Activated CD4-positive, alpha-beta T cell treated with anti-CD3 and anti-CD28 coated beads for 36 hours (primary cell): ENCODE measurements at places on chromosomes 16 and 17. TPM values are rescaled to one million over a fixed set of nuclear protein-coding genes. Genes with fewer than 3 reads are reported as not detected.
A peak's percentile ranks its signal among the peaks of the same experiment; 100 is the strongest.

DNA sequence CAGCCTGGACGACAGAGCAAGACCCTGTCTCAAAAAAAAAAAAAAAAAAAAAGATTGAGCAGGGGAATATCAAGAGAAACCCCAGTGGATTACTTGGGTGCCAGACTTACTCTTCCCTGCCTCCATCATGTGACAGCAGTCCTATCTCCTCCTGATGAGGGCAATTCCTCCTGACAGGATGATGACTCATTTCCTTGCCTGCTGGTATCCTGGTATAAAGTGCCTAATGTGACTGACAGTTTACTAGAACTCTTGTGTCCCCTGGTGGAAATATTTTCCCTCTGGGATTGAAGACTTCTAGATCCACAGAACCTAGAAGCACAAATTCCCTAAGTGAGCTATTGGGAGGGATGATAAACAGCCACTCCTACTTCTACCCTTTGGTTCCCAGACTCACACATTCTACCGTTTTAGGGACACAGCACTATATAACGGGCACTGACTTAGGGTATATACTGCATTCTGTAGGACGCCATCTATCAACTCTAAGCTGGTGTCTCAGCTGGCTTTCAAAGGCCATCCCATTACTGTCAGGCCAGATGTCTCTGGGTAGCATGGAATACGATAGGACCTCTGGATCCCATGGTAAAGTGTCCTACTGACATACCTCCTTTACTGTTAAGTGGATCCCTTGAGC lies 114.6 kb upstream of the MED13 start:
- no peak for DNase-seq

GRCh38 chr17:81030741-81031565 lies 4.0 kb upstream of the BAIAP2 start:
- no peak for DNase-seq

DNA sequence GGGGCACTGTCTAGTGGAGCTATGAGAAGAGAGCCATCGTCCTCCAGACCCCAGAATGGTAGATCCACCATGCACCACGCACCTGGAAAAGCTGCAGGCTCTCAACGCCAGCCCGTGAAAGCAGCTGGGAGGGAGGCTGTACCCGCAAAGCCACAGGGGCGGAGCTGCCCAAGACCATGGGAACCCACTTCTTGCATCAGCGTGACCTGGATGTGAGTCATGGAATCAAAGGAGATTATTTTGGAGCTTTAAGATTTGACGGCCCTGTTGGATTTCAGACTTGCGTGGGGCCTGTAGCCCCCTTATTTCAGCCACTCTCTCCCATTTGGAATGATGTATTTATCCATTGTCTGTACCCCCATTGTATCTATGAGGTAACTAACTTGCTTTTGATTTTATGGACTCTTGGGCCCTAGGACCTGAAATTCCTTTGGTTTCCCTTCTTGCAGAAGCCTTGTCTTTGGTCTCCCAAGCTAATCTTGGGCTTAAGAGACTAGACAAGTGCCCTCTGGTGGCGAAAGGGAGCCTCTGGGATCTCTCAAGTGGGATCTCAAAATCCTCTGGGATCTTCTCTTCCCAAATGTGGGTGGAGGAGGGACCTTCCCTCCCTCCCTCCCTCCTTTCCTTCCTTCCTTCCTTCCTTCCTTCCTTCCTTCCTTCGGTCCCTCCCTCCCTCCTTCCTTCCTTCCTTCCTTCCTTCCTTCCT lies 58.2 kb upstream of the HAPSTR1 start:
- DNase-seq = no peak

- no peak for DNase-seq
Observed at GRCh38 chr16:50441486-50442157, 72.8 kb upstream of the BRD7 start.

- no peak for DNase-seq
Observed at GRCh38 chr17:13182854-13183253, 165.0 kb upstream of the ELAC2 start.

- no peak for DNase-seq
Observed at GRCh38 chr16:5472552-5472951, 375.0 kb upstream of the EEF2KMT start.

DNA sequence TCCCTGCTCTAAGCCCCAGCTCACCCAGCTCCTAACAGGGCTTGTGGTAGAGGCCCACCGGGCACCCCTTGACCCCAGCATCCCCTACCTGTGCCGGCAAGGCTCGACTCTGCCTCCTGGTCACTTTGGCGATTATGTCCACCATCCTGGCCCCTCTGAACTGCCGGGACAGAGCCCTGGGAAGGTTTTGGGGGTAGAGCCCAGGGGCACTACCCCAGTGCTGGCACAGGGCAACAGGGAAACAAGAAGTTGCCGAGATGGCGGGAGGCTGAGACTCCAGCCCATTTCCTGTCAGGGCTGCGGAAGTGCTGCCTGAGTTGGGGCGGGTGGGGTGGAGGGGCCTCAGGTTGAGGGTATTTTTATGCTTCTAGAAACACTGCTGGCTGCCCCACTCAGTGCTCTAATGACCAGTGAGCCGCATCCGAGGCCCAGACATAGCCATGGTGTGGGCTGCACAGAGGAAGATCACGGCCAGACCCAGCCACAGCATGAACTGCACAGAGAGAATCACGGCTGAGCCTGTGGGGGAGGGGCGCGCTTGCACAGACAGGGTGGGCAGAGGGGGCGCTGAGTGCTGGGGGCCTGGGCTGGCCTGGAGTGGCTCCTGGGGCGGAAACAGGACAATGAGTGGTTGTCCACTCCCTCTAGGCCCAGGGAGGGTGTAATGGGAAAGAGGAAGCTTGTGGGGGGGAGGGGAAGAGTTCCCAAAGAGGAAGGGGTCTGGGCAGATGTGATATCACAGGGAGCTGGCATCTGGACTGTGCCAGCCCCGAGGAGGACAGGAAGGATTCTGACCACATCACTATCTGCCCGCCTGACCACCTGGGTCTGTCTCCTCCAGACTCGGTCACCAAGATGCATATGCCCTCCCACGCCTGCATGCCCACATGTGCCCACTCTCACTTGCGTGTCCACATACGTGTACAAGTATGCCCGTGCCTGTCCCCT lies 22.3 kb downstream of the ARHGAP27 start:
- DNase-seq = peak; percentile 79

- DNase-seq = peak; percentile 43
Observed at GRCh38 chr17:42608305-42609181, 631 bp downstream of the RETREG3 start.

GRCh38 chr17:47057830-47058229 lies 78.8 kb upstream of the RPRML start:
- DNase-seq = no peak

DNA sequence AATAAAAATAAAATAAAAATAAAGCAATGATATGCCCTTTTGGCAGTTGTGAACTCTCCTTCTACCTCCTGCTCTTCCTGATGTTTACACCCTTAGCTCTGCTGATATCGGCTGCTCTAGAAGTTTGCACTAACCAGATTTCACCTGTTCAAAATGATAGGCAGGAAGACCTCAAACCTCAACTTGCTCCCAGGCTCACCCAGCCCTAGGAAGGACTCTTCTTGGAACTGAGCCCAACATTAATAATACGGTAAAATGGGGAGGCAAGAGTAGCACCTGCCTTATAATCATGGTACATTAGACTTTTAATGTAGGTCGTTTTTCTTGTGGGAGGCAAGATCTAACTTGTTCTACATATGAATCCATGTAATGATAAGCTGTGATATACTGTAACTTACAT lies 61.2 kb upstream of the MED13 start:
- DNase-seq = no peak

DNA sequence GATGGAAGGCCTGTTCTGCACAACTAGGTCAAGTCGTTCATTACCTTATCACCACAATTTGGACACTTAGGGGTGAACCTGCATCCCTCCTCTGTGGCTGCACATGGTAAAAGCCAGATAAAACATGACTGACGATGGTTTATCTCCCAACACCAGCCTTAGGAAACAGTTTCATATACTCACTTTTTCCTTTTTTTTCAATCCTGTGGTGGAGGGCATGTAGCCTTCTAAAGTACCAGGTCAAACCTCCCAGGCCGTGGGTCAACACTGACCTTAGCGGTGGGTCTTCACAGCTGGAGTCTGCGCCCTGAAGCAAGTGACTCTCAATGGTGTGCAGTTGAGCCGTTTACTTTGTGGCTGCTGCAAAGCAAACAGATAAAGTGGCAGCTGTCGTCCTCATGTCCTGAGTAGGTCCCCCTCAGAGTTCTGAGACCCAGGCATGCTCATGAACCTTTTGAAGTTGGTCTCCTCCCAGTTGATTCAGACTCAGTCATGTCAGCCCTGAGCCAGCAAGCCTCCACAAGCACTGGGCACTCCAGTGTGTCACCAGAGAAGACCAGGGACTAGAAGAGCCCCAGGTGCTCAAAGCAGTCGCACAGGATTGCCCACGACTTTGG lies 5.9 kb downstream of the FAHD1 start:
- DNase-seq = no peak

DNA sequence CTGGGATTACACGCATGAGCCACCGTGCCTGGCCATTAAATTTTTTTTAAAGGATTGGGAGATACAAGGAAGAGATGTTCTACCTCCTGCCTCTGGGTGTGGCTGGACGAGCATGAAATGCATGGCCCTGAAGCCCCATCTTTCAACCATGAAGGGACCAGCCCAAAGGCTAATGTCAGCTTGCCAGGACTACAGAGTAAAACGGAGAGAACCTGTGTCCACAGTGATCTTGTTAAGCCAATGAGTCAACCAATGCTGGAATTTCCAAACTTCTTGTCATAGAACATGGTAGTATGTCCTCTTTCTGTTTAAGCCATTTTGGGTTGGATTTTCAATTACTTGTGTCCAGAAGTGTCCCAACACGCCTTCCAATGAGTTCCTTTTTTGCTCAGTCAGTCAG lies 71.3 kb downstream of the RTN4RL1 start:
- no peak for DNase-seq

DNA sequence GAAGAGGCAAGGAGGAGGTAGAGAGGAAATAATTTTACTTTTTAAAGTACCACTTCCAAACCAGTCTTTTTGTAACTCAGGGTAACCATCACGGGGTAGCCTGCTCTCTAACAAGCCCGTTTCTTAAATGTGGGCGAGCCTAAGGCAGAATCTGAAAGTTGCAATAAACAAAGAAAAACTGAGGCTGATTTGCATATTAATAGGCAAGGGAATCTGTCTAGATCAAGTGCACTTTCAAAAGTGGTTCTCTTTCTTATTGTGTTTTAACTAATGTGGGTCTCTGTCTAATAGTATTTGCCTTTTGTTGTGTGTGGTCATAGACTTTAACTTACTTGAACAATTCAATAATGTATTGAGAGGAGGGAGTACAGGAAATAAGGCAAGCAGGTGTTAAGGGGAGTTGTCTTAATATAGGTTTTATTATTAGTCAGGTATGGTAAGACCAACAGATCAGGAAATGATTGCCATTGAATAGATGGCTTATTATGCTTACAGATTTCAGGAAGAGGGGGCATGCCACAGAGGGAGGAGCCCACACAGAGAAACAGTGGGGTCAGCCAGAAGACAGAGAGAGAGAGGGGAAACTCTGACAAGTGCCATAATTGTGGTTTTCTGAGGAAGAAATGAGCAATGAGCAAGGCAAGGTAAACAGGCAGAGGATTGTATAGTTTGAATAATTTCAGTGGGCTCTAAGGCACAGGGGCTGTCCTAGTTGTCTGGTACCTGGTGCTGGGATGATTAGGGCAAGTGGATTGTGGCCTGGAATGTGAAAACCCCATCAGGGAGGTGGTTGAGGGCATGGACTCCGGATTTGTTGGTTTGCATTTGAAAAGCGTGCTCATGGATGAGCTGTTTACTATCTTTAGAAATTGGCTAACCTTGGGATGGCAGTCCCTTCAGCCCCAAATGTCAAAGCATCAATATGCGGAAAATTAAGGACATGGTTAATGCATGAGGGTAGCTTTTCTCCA lies 237.2 kb downstream of the TOX3 start:
- DNase-seq = no peak

GRCh38 chr16:11470676-11471415 lies 115.9 kb downstream of the LITAF start:
- DNase-seq = no peak

GRCh38 chr17:79395545-79395944 lies 215.3 kb downstream of the RBFOX3 start:
- no peak for DNase-seq

- DNase-seq = no peak
Observed at GRCh38 chr16:88441460-88441859, 11.6 kb upstream of the ZFPM1 start.

DNA sequence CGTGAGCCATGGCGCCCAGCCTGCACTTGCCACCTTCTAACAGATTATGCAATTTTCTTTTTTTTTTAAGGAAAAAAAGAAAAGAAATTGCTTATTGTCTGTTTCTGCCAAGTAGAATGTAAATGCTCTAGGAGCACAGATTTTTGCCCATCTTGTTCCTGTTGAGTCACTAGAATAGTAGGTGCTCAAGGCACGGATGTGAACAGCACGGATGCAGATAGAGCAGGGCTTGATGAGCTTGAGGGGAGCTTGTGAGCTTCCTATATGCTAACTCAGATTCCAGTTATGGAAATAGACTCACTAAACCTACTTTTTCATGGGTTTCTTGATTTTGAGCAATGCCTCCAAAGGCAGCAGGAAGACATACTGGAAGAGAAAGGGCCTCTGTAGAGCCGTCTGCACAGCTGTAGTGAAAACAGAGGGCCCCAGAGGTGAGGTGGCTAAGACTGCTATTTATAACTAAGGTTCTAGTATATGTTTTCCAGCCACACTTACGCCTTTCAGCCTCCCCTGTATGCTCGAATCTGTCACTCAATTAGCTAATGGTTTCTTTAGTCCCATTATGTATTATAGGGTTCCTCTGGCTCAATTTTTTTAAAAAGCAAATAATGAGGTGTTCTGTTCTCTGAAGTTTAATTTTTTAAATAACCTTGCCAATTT lies 72.8 kb downstream of the WWP2 start:
- DNase-seq = no peak

- DNase-seq = no peak
Observed at GRCh38 chr16:50712560-50712898, 19.1 kb downstream of the NOD2 start.

DNA sequence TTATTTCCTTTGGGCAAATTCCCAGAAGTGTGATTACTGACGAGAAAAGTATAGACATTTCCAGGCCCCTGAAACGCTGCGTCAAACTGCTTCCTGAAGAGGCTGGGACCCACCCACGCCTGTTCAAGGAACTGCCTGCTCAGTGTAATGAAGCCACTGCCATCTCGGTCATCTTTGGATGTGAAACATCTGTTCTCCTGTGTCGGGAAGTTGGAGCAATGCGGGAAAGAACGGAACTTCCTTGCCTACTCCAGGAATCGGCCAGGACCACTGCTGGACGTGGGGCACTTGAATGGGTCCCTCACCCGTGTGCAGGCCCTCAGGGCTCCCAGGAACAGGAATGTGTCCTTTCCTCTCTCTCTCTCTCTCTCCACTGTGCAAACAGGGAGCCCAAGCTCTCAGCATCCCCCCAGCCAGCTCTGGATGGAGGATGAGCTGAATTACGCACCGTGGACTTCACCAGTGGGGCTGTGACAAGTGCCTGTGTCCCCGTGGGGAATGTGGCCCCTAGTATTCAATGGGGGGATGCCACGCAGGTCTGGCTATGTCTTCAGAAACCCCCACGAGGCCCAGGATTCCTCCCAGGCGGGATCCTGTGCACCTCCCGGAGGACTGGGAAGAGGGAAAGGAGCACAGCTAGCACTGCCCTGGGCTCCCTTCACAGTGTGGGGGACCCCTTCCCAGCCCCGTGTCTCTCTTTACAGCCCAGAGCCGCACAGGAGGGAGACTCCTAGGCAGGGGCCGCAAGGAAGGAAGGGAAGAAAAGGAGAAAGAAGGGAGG lies 18.3 kb upstream of the LITAF start:
- no peak for DNase-seq

The CFAP97D1 gene
- total RNA-seq = not detected

The HOXB6 gene
- total RNA-seq = not detected

The SMIM22 gene
- total RNA-seq = not detected

The KRT32 gene
- not detected for total RNA-seq

The ARL5C gene
- total RNA-seq = not detected

The TMIGD1 gene
- total RNA-seq = not detected

The TBC1D3G gene
- total RNA-seq = not detected

The ZNF785 gene
- total RNA-seq = 9.2 TPM
